Foreskin keratinocyte (primary cell): ENCODE measurements at places on chromosomes 1 and 21. TPM values are rescaled to one million over a fixed set of nuclear protein-coding genes. Genes with fewer than 3 reads are reported as not detected.

The KIF2C gene
- total RNA-seq = 36.6 and 49.1 TPM in 2 replicates

The CTBS gene
- total RNA-seq = 10.9 and 12.8 TPM in 2 replicates

The E2F2 gene
- 0.95 and 1.2 TPM in 2 replicates for total RNA-seq

The S100A8 gene
- total RNA-seq = 4.1 and 6.2 TPM in 2 replicates

The TEX38 gene
- not detected in 2 replicates for total RNA-seq

The FAM163A gene
- not detected in 2 replicates for total RNA-seq

The PEX19 gene
- 27.7 and 29.2 TPM in 2 replicates for total RNA-seq

The RABIF gene
- total RNA-seq = 9.4 and 9.6 TPM in 2 replicates

The COL18A1 gene
- 30.0 and 37.3 TPM in 2 replicates for total RNA-seq

The LCE1F gene
- 0.42 and 0.61 TPM in 2 replicates for total RNA-seq

The SELL gene
- not detected in 2 replicates for total RNA-seq

The TACSTD2 gene
- 103 and 150 TPM in 2 replicates for total RNA-seq

The KIAA0040 gene
- 70.3 and 80.8 TPM in 2 replicates for total RNA-seq

The LCE3E gene
- 2.0 and 2.8 TPM in 2 replicates for total RNA-seq

The SNRNP40 gene
- 74.3 and 89.2 TPM in 2 replicates for total RNA-seq

The KCND3 gene
- total RNA-seq = 0.07 and 0.10 TPM in 2 replicates

The DDX20 gene
- 17.2 and 19.0 TPM in 2 replicates for total RNA-seq

The LEFTY2 gene
- total RNA-seq = not detected in 2 replicates

The CYP4Z1 gene
- not detected in 2 replicates for total RNA-seq

The AMPD1 gene
- not detected in 2 replicates for total RNA-seq

The MYOM3 gene
- 0.07 and 0.31 TPM in 2 replicates for total RNA-seq

The KIF17 gene
- total RNA-seq = 1.5 and 1.8 TPM in 2 replicates

The VPS45 gene
- total RNA-seq = 24.8 and 28.3 TPM in 2 replicates

The EXO1 gene
- total RNA-seq = 19.6 and 26.4 TPM in 2 replicates

The HSD3B2 gene
- not detected in 2 replicates for total RNA-seq

The HHAT gene
- total RNA-seq = 4.2 and 4.7 TPM in 2 replicates

The TFF2 gene
- total RNA-seq = not detected in 2 replicates

The MFAP2 gene
- total RNA-seq = 53.4 and 83.1 TPM in 2 replicates

The RUNX3 gene
- total RNA-seq = 0.10 TPM in 1 of 2 replicates, not detected in the other

The TMEM52 gene
- total RNA-seq = 0.82 and 1.8 TPM in 2 replicates

The WDR64 gene
- total RNA-seq = not detected in 2 replicates

The TMEM50B gene
- 22.5 and 26.0 TPM in 2 replicates for total RNA-seq

The IFNGR2 gene
- total RNA-seq = 90.0 and 93.6 TPM in 2 replicates

The CLCNKA gene
- total RNA-seq = not detected in 2 replicates
